Tibial nerve (tissue), 4 donors: ENCODE measurements at places on chromosomes 7 and 10. TPM values are rescaled to one million over a fixed set of nuclear protein-coding genes. Genes with fewer than 3 reads are reported as not detected.

The SEPHS1 gene
- total RNA-seq: 28.4 TPM

The POMZP3 gene
- total RNA-seq: 9.9 TPM

The WNT8B gene
- not detected for total RNA-seq

The PHF14 gene
- total RNA-seq: 54.8 TPM

The VSTM4 gene
- total RNA-seq: 9.8 TPM

The KLLN gene
- 0.78 TPM for total RNA-seq

The EMX2 gene
- 1.5 TPM for total RNA-seq

The ZNF467 gene
- 15.9 TPM for total RNA-seq

The TIMM23 gene
- total RNA-seq: 34.5 TPM

The KLF14 gene
- total RNA-seq: not detected

The GARIN1A gene
- total RNA-seq: 0.98 TPM

The C10orf67 gene
- total RNA-seq: 1.6 TPM

The CREM gene
- 40.2 TPM for total RNA-seq

The GHRHR gene
- total RNA-seq: not detected

The FZD8 gene
- 9.2 TPM for total RNA-seq

The LRCH4 gene
- 173 TPM for total RNA-seq

The FAM25G gene
- total RNA-seq: not detected

The GPR22 gene
- total RNA-seq: not detected

The RGR gene
- not detected for total RNA-seq

The CALCR gene
- total RNA-seq: not detected

The PIK3AP1 gene
- 14.9 TPM for total RNA-seq

The RAB11FIP2 gene
- 27.8 TPM for total RNA-seq

The FLNC gene
- 10.8 TPM for total RNA-seq

The MEIG1 gene
- total RNA-seq: not detected

The NPY gene
- not detected for total RNA-seq

The NYAP1 gene
- 10.5 TPM for total RNA-seq

The HOXA9 gene
- 12.4 TPM for total RNA-seq

The PTEN gene
- total RNA-seq: 192 TPM

The LOXL4 gene
- 14.9 TPM for total RNA-seq

The PLCE1 gene
- 28.8 TPM for total RNA-seq

The RPP30 gene
- total RNA-seq: 36.9 TPM

The SPDYE6 gene
- not detected for total RNA-seq

The SBDS gene
- total RNA-seq: 138 TPM

The CPEB3 gene
- total RNA-seq: 6.7 TPM

The HTRA1 gene
- 183 TPM for total RNA-seq

The ELMO1 gene
- total RNA-seq: 328 TPM

The SDK1 gene
- 15.1 TPM for total RNA-seq

The FZD1 gene
- total RNA-seq: 71.9 TPM

The FAM237B gene
- not detected for total RNA-seq

The MICALL2 gene
- total RNA-seq: 153 TPM

The GCK gene
- 2.3 TPM for total RNA-seq

The C10orf62 gene
- total RNA-seq: 1.2 TPM

The ZNF487 gene
- 23.7 TPM for total RNA-seq

The CCAR1 gene
- 58.0 TPM for total RNA-seq

The ITGA8 gene
- total RNA-seq: 5.5 TPM

The TYW1B gene
- 7.1 TPM for total RNA-seq

The IRF5 gene
- 16.2 TPM for total RNA-seq

The NPC1L1 gene
- total RNA-seq: 0.39 TPM

The CALHM1 gene
- total RNA-seq: not detected

The EPC1 gene
- total RNA-seq: 47.5 TPM

The HOXA4 gene
- 6.3 TPM for total RNA-seq
